ENCODE measurements at places on chromosomes 3 and 15.
A peak's percentile ranks its signal among the peaks of the same experiment; 100 is the strongest.

GRCh38 chr3:99772671-99773070, 45.0 kb upstream of the CMSS1 start:
- no peak for DNase-seq

- DNase-seq = no peak
These were observed 5.5 kb upstream of the SACM1L start for GRCh38 chr3:45683417-45684326.

DNA sequence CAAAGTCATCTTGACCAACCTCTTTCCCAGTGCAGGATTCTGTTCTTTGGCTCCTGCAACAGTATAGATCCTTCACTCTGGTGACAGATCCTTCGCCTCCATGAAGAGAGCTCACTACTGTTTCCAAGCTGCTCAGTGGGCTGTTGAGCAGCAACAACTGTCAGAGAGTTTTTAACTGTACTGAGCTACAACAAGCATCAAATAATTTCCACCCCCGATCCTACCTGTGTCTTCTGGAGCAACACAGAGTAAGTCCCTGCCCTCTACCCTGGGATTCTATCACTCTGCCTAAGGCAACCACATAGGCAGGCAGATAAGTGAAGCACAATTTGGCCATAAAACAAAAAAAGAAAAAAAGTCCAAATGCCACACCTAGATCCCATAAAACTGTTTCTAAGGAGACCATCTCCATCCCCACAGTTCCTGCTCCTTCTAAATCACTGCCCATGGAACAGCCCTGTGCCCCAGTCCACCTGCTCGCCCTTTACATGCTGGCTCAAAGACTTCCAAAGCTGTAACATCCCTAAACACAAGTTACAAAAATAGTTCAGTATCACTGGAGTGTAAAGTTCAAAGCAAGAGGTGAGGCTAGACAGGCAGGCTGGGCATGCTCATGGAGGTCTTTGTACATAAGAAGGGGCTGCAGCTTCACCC, 37.8 kb upstream of the ANPEP start:
- DNase-seq = no peak

DNA sequence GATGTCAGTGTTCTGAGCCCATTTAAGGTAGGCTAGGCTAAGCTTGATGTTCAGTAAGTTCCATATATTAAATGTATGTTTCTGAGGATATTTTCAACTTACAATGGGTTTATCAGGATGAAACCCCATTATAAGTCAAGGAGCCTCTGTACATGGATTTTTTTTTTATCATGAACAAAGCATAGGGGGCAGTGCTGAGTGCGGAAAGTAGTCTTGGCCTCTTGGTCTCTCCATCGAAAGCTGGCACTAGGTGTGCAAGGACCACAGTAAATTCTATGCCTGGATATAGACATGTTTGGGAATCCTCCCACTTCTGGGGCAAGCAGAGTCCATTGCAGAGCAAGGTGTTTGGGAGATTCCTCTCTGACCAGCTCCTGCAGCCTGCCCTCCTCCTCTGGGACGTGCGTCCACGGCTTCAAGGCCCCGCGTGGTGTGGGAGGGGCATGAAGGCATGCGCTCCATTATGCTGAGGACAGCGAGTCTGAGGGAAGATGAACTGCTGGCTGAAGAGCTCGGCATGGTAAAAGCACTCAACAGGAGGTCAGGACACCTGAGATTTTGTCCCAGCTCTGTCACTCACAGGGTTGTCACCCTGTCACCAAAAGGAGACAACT, 122.9 kb upstream of the LIPC start:
- DNase-seq = no peak

- no peak for DNase-seq
These were observed 59.6 kb downstream of the UBE2E2 start for GRCh38 chr3:23262766-23263165.

DNA sequence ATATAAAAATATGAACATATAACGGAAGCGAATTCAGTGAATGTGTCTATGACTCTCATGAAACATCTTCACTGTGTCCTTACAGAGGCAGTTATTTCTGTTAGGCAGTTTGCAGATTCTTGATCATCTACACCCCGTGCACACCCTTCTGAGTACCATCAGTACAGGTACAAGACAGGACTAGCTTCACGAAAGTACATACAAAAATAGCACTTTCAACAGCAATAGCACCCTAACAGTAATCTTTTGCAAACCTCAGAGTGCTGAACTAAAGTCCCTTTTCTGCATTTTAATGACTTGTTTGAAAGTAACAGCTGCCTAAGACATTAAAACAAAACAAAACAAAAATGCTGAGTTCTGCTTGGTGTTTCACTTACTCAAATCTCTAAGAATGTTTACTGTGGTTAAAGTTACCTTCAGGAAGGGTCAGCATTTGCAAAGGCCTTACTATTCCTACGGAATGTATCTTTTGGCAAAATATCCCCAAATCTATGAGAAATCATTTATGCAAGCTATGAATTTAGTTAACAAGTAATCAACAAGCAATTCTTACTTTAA, 104.1 kb downstream of the CNTN3 start:
- no peak for DNase-seq

DNA sequence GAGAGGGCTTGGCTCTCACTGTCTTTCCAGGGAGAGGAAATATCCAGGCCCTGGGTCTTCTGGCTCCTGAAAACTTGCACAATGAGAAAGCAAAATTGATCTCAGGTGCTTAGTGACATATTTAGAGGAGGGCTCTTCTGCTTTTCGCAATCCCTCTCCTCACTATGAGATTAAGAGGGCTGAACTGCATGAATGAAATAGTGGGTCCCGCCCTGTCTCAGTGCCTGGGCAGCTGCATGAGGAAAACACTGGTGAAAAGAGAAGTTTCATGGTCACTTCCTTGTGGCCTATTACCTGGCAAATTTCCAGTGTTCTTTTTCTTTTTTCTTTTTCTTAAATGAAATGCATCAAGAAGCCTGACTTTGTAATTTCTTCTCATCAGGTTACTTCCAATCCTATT, 73.5 kb downstream of the TRAK1 start:
- DNase-seq = no peak

DNA sequence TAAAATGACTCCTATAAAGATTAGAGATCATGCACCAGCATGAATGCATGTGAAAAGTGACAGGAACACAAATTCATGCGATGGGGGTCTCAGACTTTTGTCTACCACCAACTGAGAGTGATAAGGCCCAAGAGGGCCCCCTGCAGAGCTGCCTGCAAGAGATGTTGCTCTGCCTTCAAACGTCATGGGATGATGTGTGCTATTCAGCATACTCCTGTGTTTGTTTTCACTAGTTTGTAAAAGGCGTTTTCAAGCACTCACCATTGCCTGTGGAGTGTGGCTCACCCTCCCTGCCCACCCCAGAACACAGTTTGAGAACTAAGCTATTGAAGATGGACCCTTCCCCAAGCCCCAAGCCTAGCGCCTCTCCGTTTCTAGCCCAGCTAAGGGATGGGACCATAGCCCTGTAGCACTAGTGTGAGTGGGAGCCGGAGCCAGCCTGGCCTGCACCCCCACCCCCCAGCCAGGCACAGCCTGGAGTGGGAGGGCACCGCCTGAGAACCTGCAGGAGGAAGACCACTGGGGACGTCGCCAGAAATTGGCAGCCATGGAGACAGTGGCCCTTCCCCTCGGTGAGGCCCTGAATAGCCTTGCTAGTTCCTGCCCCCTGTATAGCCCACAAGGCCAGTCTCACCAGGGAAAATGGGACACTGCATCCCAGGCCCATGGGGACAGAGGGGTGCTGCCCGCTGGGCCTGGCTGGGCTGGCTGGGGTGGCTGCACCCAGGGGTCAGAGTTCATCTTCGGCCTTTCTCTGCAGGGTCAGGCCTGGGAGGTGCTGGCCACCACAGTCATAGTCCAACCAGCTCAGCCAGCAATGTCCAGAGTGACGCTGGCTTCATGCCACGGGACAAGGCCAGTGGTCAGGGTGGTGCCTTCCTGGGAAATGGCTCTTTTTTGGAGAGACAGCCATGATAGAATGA, 22.6 kb upstream of the KLF13 start:
- no peak for DNase-seq

DNA sequence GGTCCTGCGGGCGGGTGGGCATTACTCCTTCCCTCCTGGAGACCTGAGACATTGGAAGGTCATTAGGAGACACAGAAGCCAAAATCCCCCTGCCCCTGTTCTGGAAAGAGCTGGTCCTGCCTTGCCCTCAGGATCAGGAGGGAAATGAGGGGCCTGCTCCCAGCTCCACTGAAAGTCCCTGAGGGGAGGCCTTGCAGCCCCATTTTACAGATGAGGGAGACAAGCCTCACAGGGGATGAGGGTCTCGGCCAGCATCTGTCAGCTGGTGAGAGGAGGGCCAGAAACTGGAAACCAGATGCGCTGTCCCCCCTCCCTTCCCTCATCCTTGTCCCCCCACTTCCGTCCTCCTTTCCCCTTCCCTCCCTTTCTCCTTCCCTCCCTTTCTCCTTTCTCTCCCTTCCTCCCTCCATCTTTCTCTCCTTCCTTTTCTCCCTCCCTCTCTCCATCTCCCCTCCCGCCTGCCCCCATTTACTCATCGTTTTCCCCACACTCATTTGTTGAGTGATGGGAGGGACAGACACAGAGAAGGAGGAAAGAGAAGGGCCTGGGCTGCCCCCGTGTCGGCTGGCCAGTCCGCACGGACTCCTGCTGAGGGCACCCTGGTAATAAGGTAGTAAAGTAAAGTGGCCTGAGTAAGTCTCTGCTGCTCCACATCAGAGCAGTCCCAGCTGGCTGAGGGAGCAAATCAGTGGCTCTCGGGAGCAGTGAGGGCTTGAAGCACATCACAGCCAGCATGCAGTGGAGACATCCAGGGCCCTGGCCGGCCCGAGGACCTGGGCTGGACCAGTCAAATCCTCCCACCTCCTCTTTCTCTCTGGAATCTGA, 112.4 kb upstream of the ALDH1A3 start:
- DNase-seq = no peak

- no peak for DNase-seq
These were observed 65.1 kb upstream of the CCNL1 start for GRCh38 chr3:157225001-157225400.

GRCh38 chr3:152257563-152258035, 11.1 kb upstream of the MBNL1 start:
- no peak for DNase-seq

DNA sequence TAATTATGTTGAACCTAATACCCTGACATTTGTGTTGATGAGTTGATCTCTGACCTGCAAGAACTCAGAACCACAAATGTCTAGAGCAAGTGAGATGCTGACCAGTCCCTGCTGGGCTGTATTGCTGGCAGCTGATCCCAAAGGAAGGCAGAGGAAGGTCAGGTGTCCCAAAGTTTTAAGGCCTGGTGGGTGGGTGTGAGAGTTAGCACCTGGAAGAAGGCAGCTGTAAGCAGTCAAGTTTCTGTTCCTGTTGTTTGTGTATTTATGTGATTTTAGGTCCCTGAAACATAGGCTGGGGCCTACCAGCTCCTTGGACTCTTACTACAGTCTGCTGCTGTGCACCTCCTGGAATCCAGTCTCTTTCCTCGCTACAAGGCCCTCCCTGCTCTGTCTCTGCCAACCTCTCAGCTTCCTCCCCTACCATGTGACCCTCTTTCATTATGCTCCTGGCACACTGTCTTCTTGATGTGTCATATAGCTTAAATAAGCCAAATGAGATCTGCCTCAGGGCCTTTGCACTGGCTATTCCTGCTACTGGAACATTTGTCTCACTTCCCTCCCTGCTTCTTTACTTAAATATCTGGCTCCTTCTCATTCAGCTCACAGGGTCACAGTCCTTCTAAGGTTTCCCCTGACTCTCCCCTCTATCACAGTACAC, 31.0 kb upstream of the ATOSA start:
- DNase-seq = no peak

- DNase-seq = no peak
These were observed 56.1 kb upstream of the GALNT15 start for GRCh38 chr3:16118396-16118795.

GRCh38 chr3:123319760-123320159, 118.0 kb downstream of the SEC22A start:
- no peak for DNase-seq

GRCh38 chr15:63319065-63319464, 41.7 kb downstream of the APH1B start:
- no peak for DNase-seq

GRCh38 chr3:12686096-12686495, 22.2 kb upstream of the RAF1 start:
- DNase-seq = no peak

- DNase-seq = no peak
These were observed 51.2 kb upstream of the MED12L start for GRCh38 chr3:151034303-151034702.

- DNase-seq = no peak
These were observed 25.9 kb downstream of the TRIM71 start for GRCh38 chr3:32843510-32844321.

- no peak for DNase-seq
These were observed 139.6 kb downstream of the IL20RB start for GRCh38 chr3:137097386-137097785.

GRCh38 chr3:12159227-12159601, 502 bp upstream of the TIMP4 start:
- no peak for DNase-seq

- DNase-seq = no peak
These were observed 197.7 kb downstream of the FNDC3B start for GRCh38 chr3:172236771-172237742.

DNA sequence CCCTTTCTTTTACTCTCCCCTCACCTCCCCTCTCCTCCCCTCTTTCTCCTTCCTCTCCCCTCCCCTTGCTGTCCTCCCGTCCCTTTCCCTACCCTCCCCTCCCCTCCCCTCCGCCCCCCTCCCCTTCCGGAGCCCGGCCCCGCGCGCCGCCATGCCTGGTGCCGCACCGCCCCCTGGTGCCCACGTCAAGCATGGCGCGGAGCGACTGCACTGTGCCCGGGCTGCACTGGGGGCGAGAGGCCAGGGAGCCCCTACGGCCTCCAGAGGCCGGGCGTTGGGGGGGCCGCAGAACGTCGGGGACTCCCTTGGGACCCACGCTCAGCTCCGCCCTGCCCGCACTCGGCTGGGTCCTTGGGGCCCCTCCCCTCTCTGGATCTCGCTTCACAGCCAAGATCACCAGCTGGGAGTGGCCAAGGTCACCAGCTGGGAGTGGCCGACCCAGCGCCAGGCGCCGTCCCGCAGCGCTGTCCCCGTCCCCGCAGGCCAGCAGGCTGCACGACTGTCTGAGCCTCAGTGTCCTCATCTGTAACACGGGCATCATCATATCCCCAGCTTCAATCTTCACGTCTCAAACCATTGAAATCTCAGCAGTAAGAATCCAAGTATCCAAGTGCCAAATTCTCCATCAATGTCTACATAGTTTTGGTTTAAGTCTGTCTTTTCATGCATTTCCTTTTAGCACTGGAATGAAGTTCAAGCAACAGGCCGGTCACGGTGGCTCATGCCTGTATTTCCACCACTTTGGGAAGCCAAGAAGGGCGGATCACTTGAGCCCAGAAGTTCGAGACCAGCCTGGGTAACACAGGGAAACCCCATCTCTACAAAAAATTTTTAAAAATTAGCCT, 42.5 kb downstream of the TPRA1 start:
- peak; percentile 20 for DNase-seq

DNA sequence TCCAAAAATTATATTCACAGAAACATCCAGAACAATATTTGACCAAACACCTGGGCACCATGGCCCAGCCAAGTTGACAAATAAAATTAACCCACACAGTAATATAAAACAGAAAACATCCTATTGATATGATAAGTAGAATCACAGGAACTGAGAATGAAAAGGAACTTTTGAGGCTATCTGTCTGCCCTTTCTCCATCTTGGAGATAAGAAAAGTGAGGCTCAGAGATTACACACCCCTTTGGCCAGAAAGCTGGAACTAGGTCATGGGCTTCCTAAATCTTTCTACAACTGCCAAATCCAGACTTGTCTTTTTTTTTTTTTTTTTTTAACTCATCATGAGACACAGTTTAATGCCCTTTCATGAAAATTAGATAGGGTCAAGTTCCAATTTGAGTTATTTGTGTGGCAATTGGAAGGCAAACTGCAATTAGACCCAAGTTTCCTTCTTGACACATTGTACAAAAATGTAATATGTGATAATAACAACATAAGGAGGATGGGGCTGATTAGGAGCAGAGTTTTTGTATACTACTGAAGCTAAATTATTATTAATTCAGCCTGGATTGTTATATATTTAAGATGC, 137.2 kb downstream of the RPL22L1 start:
- no peak for DNase-seq

Data from NCI-H2029 treated with DMSO at 0.1 percent for 48 hours (cell line).